ENCODE measurements at places on chromosomes 5 and 9.

DNA sequence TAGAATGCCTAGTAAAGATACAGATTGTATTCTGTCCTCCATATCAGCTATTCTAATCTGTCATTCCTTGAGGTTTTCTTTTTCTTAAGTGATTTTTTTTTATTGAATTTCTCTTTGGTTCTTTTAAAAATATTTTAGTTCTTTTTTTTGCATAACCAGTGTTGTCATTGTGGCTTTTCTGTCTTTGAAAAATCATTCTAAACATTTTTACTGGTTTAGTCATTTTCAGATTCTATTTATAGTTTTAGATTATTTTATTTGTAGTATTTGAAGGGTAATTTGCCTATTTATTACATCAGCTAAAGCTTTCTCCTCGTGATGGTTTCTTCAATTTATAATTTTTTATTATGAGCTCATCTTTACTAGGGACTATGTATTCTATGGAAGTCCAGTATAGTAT is 78.1 kb downstream of the NDUFAF2 start:
- no peak for DNase-seq

- no peak for DNase-seq
Observed at GRCh38 chr9:7009065-7009464, 251.3 kb downstream of the KDM4C start.

GRCh38 chr9:102840335-102840734 is 154.8 kb upstream of the CYLC2 start:
- DNase-seq: no peak

DNA sequence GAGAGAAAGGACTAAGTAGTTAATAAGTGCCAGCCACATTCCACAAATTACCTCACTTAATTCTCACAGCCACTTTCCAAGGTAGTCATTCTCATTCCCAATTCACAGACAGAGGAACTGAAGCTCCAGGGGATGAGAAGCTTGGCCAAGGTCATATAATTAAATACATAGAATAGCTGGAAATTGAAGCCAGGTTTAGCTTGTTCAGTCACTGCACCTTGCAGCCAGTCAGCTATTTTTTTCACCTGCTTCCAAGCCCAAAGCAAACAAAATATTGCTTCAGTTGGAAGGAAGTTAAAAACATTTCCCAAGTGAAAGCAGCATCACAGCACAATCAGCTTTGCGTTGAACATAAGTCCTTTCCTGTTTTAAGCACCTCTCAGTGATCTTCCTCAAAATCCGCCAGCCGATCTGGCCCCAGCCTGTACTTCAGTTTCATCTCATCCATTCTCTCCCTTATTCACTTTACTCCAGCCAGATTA is 4.8 kb downstream of the ALDH1A1 start:
- DNase-seq: no peak

GRCh38 chr9:71279151-71279739 is 157.8 kb upstream of the TRPM3 start:
- no peak for DNase-seq

- no peak for DNase-seq
Observed at GRCh38 chr5:164799391-164799790, 1294.0 kb downstream of the MAT2B start.

DNA sequence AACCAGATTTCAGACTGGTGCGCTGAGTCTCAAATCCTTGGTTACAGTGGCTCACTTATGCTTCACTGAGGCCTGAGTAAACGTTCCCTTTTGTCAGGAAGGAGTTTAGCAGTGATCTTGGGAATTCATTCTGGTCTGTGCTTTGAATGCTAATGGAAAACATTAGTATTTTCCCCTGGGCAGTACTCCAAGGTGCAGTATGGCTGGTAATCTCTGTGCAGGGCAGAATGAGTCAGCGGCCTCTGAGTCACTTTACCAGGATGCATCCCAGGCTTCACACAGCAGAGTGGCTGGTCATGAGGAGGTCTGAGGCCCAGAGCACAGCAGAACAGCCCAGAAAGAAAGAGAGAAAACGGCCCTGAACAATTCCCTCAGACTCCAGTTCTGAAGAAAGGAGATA is 54.0 kb downstream of the PCA3 start:
- DNase-seq: peak; percentile 74

- DNase-seq: no peak
Observed at GRCh38 chr5:166166071-166166470, 2125.4 kb upstream of the WWC1 start.

DNA sequence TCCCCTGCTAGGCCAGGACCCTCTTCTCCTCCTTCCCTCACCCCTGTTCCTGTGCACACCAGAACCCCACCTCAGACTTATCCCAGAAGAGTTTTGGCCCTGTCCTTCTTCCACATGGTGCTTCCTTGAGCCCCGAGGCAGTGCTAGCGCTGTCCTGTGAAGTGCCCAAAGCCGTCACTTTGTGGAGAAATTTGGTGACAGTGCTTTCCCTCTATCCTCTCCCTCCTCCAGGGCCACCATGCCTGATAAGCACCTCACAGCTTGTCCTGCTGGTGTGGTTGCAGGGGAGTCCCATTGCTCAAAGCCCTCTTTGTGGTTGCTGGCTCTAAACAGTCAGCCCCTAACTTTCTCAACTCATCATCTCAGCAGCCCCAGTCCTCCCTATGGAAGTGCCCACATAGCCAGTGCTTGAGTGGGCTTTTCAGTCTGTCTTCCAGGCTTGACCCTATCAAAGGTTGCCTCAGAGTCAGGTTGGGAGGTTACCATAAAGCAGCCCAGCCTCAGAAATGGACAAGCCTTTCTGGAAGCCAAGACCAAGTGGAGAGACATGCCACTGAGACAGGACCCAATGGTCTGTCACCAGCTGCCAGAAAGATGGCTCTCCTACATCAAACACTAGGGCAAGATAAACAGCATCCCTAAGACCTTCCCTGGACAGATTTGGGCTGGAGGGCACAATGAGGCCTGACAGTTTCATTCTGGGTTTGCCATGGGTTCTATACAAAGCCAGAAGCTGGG is 18.0 kb downstream of the IGIP start:
- no peak for DNase-seq

- DNase-seq: no peak
Observed at GRCh38 chr5:167305591-167306213, 985.7 kb upstream of the WWC1 start.

- no peak for DNase-seq
Observed at GRCh38 chr5:113435575-113435974, 786 bp upstream of the TSSK1B start.

DNA sequence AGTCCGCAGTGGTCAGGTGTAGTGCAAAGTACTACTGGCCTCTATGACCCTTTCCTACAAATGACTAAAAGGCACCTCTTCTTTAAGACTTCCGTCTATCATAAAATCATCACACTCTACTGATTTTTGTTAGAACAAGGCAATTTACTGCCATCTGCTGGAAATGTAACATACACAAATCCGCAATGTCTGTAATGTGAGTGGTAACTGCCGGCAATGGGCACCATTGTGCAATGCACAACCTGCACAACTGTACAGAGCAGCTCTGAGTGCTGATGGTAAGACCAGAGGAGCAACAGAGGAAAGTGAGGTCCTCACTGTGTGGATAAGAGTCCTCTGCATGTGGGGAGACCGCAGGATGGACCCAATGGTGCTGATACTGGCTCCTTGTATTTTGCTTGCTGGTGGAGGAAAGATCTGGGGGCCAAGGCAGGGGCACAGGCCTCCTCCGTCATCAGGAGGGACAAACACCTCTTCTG is 103.7 kb downstream of the ATPSCKMT start:
- peak; percentile 54 for DNase-seq

DNA sequence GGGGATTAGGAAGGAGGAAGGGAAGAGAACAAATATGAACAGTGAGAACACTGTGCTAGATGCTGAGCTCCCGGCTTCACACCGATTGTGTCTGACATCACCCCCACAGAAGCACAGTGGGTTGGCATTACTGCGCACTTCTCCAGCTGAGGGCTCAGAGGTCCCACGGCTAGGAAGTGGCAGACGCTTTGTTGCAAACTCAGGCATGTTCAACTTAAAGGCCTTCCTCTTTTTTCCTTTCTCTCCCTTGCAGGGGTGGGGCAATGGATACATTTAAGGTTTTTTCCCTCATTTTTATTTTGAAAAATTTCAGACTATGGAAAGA is 15.5 kb upstream of the SHB start:
- DNase-seq: no peak

GRCh38 chr9:123551734-123552133 is 195.7 kb downstream of the CRB2 start:
- no peak for DNase-seq

GRCh38 chr9:8600914-8601680 is 801.5 kb upstream of the DMAC1 start:
- no peak for DNase-seq

DNA sequence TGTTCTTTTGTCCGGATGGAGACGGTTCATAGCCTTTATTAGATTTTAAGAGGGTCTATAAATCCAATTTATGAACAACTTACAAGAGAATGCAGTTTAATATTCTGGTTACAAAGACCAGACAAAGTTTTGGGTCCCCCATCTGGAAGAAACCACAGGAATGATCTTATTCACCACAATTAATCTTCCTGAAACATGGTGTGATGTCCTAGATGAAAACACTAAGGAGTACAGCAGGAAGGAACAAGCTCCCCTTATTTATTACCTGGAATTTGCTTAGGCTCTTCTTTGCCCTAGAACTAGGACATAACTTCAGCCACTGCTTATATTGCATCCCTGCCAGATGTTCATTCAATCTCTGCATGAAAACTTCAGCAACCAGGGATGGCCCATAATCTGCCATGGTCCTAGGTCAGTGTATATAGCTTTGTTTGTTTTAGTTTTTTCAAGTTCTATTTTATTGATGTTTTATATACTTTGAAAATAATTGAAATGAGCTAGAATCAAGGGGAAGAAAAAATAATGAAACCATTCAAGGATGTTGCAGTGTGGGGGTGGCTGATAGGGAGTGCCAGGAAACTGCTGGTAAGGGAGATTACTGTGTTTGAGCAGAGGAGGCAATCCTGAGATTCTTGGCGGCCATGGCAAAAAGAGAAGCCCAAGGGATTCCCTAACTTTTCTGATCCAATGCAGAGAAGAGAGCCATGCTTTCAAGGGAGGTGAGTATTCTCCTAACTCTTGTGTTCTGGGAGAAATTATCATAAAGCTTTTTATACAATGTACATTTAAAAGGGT is 16.8 kb downstream of the TXNDC8 start:
- DNase-seq: no peak

- no peak for DNase-seq
Observed at GRCh38 chr9:16414451-16414850, 456.0 kb downstream of the BNC2 start.

DNA sequence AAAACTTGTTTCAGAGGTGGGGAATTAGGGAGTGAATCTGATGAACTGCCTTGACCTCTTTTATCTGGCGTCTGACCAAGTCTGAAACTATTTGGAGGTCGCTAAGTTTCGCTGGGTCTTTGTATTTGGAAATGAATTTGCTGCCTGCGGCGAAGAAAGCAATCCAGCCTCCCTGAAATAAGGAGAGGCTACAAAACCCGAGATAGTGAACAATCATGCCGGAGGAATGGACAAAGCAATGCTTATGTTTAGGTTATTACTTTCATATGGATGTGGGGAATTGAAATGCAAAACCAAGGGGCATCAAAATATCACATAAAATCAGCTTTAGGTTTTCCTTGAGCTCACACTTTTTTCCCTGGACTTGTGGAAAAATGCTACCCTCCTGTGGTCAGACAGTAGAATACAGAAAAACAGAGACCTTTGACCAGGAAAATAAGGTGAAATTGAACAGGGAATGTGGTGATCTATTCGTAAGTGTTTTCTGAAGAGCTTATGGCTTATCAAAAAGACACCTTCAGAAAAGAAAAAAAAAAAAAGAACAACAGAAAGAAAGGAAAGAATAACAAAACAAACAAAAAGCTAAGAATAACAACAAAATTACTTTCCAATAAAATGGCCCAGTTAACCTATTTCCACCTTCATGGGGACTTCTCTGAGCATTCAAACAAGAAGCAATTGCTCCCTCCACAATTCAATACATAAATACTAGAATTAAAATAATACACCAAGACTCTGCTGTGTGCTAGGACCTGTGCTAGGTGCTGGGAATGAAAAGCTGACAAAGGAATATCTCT is 68.6 kb upstream of the DPYSL3 start:
- DNase-seq: peak; percentile 54

DNA sequence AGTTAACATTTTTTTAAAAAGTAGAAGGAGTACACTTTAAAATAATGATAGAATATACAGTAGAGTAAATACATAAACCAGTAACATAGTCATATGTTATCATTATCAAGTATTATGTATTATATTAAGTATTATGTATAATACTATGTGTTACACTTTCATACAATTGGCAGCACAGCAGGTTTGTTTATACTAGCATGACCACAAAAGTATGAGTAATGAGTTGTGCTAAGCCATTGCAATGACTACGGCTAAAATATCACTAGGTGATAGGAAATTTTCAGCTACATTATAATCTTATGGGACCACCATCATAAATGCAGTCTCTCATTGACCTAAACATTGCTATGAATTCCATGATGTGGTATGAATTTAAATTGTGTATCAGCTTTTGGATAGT is 506.0 kb downstream of the HTR1A start:
- DNase-seq: no peak

- DNase-seq: no peak
Observed at GRCh38 chr9:122020398-122020797, 72.7 kb downstream of the TTLL11 start.

DNA sequence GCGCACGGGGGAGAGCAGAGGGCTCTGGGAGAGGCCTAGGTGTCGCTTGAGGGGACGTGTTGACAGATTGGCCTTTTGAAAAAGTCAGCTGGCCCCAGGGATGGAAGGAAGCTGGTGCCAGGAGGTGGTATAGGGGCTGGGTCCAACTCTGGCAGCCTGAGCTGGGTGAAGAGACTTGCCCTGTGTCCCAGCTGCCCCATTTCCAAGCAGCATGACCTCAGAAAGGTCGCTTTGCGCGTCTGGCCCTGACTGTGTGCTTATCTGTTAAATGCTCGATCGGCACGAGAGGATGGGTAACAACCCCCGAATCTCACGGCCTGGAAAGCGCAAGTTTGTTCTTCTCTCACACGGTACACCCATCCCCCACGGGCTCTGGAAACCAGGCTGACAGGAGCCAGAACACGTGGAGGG is 31.2 kb upstream of the LAMC3 start:
- DNase-seq: no peak

DNA sequence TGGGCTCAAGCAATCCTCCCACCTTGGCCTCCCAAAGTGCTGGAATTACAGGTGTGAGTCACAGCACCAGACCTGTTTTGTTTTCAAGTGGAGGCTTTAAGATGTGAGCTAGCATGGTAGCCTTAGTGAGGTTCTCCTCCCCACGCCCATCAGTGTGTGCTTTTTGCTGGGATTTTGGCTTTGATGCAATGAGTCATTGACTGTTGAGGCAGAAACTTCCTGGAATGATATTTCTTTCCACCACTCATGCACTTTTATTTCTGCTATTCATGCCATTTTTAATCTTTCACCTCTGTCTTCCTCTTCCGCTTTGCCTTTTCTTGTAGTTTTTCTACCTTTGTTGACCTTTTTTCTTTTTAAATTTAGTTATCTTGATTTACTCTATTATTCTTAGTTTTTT is 4.2 kb upstream of the NFIL3 start:
- DNase-seq: no peak

All from NCI-H460 (cell line).